Naive thymus-derived CD8-positive, alpha-beta T cell (primary cell): ENCODE measurements at places on chromosomes 16 and 17. TPM values are rescaled to one million over a fixed set of nuclear protein-coding genes. Genes with fewer than 3 reads are reported as not detected.

CD300A gene
- total RNA-seq: 6.3 TPM

CHP2 gene
- total RNA-seq: not detected

GRCh38 chr16:87757841-87758426 is 7.9 kb downstream of the KLHDC4 start:
- no peak for DNase-seq

SLC47A1 gene
- not detected for total RNA-seq

DNA sequence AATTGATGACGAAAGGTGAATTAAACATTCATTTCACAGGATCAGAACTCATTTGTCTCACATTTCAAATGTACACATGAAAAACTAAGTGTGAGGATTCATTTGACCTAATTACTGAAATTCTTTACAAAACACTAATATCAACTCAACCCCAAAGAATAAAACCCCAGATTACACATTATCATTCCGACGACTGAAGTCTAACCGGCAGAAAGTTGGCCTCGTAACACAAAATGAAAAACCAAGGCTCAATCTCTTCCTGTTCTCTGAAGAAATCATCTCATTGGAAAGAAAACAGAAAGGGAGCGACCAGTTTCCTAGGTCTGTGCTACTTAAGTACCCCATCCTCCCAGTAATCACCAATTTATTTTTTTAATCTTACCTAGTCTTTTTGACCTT is 1.8 kb downstream of the JPT1 start:
- no peak for DNase-seq

FBXL16 gene
- total RNA-seq: 28.4 TPM

PPY gene
- not detected for total RNA-seq

- no peak for DNase-seq
These were observed 7.3 kb upstream of the DDX52 start for GRCh38 chr17:37650419-37651003.

EPX gene
- total RNA-seq: not detected

PRAC1 gene
- total RNA-seq: not detected

GRCh38 chr17:75344666-75345065 is 55.4 kb upstream of the SLC25A19 start:
- DNase-seq: no peak

- DNase-seq: peak; percentile 9
These were observed 13.2 kb upstream of the TMEM100 start for GRCh38 chr17:55735731-55736405.

- DNase-seq: no peak
These were observed 18.0 kb upstream of the JPH3 start for GRCh38 chr16:87584271-87584670.

- DNase-seq: peak; percentile 28
These were observed 9.5 kb upstream of the TCF25 start for GRCh38 chr16:89863741-89864526.

ABCC12 gene
- total RNA-seq: not detected

DNA sequence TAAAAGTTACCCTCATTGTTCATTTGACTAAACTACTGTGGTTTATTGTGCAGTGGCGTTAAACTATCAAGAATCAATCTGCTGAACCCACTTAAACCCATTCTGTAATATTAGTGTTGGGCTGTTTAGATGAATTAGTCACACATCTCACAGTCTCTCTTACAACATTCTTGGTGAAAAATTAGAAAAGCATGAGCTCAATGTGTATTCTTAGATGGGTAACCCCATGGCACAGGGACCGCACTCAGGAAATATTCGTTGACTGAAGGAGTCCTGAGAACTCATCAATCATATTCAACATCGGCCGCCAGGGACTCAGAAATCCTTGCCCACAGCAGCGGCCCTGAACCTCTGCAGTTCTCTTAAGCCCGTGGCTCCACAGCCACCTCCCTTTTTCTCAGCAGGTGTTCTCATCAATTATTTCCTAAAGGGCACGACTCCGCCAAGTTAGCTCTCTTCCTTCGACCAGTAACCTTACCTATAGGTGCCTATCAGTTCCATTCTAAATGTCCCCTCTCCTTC is 155.6 kb downstream of the STX8 start:
- DNase-seq: no peak

GRCh38 chr17:40909351-40909750 is 24.3 kb upstream of the KRT20 start:
- DNase-seq: peak; percentile 52

DNA sequence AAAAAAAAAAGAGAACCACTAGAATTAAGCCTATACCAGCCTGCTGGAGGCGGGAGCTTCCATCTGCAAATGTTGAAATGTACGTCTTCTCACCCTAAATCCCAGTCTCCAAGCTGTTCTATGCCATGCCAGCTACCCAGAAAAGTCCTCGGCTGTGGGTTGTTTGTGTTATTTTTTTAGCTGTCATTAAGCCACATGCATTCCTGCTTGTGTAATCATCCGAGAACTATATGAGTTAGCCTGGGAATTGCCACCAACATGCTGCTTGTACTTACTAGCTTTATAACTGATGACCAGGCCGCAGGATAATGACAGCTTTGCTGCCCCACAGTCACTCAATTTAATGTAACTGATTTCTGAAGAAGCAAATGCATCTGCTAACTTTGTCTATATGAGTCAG is 313.9 kb upstream of the SALL1 start:
- no peak for DNase-seq

MAPT gene
- total RNA-seq: 0.69 TPM

GRCh38 chr17:9676820-9677310 is 31.5 kb downstream of the USP43 start:
- no peak for DNase-seq

DNA sequence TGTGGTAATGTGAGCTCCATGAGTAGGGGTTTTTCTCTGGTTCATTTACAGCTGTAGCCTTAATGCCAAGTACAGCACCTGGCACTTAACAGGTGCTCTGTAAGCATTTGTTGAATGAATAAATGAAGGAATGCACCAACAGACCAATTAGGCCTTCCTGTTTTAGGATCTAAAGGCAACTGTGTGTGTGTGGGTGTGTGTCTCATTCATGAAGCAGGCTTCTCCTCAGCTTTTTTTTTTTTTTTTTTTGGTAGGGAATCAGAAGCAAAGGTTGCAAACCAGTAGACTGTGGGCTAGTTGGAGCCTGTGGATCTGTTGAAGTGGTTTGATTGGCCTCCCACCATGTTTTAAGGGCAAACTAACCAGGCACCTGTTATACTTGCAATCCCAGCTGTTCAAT is 48.1 kb downstream of the HS3ST2 start:
- no peak for DNase-seq

- no peak for DNase-seq
These were observed 19.7 kb downstream of the LUC7L3 start for GRCh38 chr17:50739098-50739497.

DNA sequence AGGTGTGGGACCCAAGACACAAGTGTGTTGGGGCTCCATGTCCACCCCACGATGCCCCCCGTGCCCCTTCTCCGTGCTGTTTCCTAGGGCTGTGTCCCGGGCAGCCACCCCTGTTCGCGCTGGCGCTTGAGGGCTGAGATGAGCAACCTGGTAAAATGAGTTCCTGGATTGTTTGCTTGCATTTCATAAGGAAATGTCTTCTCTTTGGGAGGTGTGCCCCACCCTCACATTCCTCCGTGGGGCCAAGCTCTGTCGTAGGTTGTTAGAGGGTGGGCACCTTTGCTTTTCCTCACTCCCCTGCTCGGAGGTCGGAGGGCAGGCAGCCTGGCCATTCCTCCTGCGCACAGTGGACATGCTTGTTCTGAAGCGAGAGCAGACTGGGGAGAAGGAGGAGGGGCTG is 171.3 kb upstream of the CHMP6 start:
- DNase-seq: no peak

GRCh38 chr16:30051518-30051917 is 14.0 kb upstream of the ALDOA start:
- DNase-seq: no peak

DNA sequence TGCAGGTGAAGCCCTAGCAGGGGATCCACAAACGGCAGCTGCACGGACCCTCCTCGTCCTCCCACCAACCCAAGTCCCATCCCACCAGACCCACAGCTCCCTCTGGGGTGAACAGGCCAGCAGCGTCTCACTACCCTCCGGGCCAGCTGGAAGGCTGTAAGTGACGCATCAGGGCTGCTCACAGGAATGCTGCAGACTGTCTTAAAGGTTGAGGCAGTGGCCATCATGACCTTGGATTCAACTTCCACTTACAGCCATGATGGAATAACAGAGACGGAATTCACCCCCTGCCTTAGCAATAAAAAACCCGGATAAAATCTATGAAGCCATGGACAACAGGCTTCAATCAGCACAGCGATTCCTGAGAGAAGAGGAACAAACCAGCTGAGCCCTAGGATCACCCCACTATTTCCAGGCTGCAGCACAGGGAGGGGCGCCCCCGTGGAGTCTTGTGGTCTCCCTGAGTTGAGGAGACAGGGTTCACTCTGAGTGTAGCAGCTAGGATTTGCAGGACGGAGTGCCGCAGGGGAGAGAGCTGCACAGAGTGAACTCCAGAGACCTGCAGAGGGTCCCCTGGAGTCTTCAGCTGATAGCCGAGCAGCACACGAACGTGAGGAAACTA is 10.5 kb downstream of the FAM83G start:
- no peak for DNase-seq

WNT9B gene
- total RNA-seq: not detected

GRCh38 chr17:32116937-32117336 is 25.4 kb upstream of the RHOT1 start:
- DNase-seq: no peak

HLF gene
- total RNA-seq: 0.49 TPM

GRCh38 chr17:45820052-45820780 is 24.5 kb upstream of the SPPL2C start:
- no peak for DNase-seq

GRCh38 chr16:6528217-6528616 is 804.4 kb upstream of the RBFOX1 start:
- DNase-seq: no peak

CCL5 gene
- total RNA-seq: 87.4 TPM

NPIPA7 gene
- total RNA-seq: 15.7 TPM

EVPLL gene
- not detected for total RNA-seq

SERPINF2 gene
- 1.5 TPM for total RNA-seq
